ENCODE measurements at places on chromosomes 7 and 10.

GRCh38 chr7:95693551-95694333 is 78.6 kb upstream of the DYNC1I1 start:
- DNase-seq = no peak

- DNase-seq = no peak
Observed at GRCh38 chr10:50601974-50602373, 21.8 kb downstream of the SGMS1 start.

GRCh38 chr7:85061456-85061855 is 125.4 kb downstream of the SEMA3D start:
- DNase-seq = no peak

DNA sequence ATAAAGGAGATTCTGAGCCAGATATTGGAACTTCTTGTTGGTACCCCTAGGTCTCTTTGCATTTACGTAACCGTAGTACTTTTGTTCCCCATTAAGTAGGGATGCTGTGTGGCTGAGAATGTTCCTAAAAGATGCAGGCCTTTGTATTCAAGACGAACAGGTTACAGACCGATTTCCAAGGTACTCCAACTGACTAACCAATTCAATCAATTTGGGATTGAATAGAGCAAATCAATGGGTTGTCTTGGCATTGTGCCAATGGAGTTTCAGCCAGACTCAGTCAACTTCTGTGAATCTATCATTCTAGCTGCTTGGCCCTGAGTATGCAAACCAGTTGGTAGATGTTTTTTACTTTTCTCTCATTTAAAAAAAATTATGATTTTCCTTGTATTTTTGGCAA is 347.3 kb upstream of the NPVF start:
- no peak for DNase-seq
